ENCODE measurements at places on chromosomes 2 and 18. TPM values are rescaled to one million over a fixed set of nuclear protein-coding genes. Genes with fewer than 3 reads are reported as not detected.

Gene CHRNA1
- 1.7 TPM for polyA plus RNA-seq

Gene LTBP1
- 83.4 TPM for polyA plus RNA-seq

DNA sequence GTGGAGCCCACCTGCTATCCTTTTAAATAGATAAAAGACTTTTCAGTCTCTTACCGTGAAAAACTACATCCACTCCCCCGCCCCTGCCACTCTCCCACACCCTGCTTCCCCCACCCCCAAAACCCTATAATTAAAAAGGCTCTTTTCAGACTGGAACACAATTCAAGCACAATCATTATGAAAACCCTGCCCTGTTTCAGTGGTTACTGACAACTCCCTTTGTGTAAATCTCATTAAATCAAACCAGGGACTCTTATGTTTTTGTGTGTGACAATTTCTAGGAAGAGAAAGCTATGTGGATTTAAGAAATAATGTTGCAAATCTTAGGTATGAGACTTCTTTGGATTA lies 21.0 kb upstream of the ZNF532 start:
- DNase-seq, result no peak

DNA sequence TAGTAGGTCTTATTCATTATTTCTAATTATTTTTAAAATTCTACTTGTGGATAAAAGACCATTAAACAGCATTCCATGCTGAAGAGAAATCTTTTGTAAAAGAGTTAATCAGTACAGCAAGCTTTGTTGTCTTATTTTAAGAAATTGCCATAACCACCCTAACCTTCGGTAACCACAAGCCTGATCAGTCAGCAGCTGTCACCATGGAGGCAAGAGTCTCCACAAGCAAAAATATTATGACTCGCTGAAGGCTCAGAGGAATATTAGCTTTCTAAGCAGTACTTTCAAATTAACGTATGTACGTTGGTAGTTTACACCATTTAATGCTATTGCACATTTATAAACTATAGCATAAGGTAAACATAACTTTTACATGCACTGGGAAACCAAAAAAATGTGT lies 650.5 kb upstream of the LINC00305 start:
- DNase-seq, result no peak

DNA sequence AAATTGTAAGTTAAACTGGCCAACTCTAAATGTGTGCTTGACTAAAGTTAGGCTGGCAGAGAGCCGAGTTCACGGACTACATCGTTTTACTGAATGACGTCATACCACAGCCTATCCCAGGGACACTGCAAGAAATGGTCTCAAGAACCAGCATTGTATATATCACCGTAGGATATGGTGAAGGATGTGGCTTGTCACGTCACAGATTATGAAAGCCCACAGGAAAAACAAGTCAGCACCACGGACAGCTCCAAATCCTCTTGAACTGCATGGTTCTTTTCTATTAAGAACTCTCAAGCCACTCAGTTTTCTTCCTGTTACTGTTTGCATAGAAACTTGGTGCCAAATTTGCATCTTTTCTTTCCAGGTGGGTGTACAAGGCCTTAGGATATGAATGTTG lies 85.1 kb upstream of the ACAA2 start:
- DNase-seq, result peak; percentile 70

GRCh38 chr2:192035731-192036442 lies 158.8 kb downstream of the TMEFF2 start:
- DNase-seq, result no peak

- peak; percentile 82 for DNase-seq
Measured at GRCh38 chr2:74653985-74654882, at the start of gene SEMA4F. Gene SEMA4F, plus strand, starts transcription at chr2:74654247. Its CDS starts 130 bp downstream, at chr2:74654377.

- DNase-seq, result no peak
Measured at GRCh38 chr2:1654696-1655374, 89.5 kb downstream of the PXDN start.

- no peak for DNase-seq
Measured at GRCh38 chr2:86750240-86750839, 30.2 kb downstream of the RMND5A start.

GRCh38 chr18:28040716-28041115 lies 136.2 kb downstream of the CDH2 start:
- no peak for DNase-seq

Measured in right renal pelvis (tissue), 4 donors.